Eye (tissue), 1 donor: ENCODE measurements at places on chromosomes 7 and 10.

GRCh38 chr7:107661865-107662379, 1.3 kb downstream of the SLC26A4 start:
- DNase-seq = no peak

DNA sequence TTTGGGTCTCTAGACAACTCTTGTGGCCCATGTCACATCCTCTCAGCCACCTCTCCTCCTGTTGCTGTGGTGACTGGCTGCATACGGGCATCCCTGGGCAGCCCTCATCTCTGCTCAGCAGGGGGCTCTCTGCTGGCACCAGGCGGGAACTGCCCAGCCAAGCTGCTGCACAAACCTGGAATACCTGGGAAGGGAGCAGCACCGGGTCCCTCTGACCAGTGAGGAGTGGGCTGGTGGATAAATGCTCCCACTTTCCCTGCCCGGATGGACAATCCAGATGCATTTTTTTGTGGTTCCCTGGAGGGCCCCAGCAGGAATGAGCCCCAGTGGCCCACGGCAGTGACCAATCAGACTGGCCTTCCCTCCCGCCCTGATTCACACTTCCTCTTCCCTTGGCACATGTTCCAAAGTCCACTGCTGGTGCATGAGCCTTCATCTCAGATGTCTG, 21.9 kb downstream of the GRID1 start:
- no peak for DNase-seq

DNA sequence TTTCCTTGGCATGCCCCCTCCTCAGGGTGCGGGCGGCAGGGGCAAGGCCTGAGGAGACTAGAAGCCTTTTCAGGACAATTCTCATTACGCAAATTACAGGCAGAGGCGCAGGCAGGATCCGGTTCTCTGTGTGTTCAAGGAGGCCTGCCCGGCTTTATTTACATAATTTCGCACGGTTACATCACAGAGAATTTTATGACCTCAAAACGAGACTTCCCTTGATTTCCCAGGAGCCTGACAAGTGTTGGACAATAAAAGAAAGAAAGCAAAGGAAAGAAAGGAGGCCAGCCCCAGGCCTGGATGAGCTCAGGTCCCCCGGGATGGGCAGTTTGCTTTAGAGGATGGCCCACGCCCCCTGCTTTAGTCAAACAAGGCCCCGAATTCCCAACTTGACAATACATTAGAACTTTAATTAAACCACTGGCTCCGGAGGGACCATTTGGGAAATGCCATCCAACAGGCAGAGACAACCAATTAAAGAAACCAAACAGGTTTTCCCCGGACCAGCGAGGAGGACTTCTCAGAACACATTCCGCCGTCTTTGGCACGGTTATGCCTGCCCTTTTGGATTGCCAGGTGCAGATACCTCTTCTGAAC, 2.9 kb downstream of the MNX1 start:
- no peak for DNase-seq

- no peak for DNase-seq
Measured at GRCh38 chr7:110407242-110407641, 683.7 kb upstream of the LRRN3 start.

GRCh38 chr7:28067171-28067570, 113.4 kb downstream of the JAZF1 start:
- DNase-seq = no peak
